ENCODE measurements at places on chromosomes 5 and 9.

- DNase-seq = no peak
Measured at GRCh38 chr9:38226491-38226951, 157.5 kb upstream of the SHB start.

GRCh38 chr9:5531101-5531882 lies 21.0 kb downstream of the PDCD1LG2 start:
- no peak for DNase-seq

DNA sequence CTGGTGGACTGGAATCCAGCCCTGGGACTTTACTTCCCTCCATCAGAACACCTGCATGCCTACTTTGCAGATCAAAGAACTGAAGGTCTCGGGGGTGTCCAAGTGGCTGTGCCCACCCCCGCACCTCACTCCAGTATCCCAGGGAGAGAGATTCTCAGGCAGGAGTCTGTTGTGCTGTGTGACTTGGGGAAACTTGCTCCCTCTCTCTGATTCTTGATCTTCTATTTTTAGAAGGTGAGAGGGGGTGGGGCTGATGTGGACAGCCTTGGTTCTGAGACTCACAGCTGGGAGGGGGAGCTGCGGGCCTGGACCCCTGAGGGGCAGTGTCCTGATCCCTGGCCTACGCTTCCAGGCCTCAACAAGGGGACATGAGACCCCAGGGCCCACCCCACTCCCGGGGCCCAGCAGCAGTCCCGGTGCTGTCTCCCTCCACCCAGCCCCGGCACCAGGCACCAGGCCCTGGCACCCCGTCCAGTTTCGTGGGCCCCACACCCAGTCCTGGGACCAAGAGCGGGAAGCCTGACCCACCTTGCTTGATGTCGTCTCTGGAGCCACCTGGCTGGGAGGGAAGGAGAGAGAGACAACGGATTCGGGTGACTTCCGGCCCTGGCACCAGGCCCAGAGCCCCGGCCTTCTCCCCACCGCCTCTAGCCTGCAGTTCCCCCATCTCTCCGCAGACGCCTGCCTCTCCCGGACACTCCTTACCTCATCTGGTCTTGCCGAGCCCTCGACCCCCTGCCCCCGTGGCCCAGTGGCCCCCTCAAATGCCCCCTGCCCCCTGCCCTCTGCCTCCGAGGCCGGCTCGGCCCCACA lies 74.0 kb upstream of the SPTLC1 start:
- DNase-seq = no peak

DNA sequence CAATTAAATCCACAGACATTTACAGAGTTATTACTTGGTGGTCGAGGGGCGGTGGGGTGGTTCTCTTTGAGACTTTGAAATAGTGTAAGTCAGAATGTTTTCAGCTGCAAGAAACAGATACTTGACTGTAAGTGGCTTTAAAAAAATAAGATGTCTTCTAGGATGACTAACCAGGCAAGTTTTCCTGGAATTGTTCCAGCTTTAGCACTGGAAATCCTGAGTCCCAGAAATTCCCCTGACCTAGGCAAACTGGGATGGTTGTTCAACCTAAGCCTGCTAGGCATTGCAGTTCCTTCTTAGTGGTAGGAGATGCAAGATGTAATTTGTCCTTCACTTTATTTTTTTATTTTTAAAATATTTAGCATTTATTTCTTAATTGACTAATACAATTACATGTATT lies 169.5 kb upstream of the POC5 start:
- no peak for DNase-seq

DNA sequence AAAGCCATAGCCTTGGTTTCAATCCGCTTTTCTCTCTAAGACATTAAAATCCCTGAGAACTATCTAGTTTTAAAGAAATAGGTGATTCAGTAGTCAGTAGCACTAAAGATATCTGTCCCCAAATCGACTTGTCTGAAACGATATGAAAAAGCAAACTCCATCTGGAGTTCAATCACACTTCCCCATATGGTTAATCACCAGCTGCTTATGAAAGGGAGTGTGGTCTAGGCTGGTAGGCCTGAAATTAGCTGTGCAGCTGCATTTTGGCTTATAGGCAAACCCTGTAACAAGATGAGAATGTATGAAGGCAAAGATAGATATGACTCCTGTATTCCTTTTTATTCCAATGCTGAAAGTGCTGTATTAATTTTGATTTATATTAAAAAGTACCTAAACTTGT lies 65.9 kb downstream of the DMRTA1 start:
- no peak for DNase-seq

DNA sequence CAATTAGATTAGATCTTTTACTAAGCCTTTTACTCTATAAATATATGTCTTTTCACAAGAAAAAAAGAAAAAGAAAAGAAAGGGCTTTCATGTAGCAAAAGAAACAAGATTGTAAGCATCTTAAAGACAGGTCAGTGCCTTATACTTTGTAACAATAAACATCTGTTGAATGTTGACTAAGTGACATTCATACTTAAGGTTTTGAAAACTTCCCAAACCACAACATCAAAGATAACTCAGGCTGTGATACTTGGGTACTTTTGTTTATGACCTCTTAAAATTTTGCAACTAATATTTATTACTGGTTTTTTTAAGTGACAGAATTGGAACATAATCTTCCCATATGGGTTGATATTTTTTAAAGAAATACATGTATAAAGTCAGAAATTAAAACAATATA lies 7.4 kb downstream of the GRAMD2B start:
- DNase-seq = no peak

- no peak for DNase-seq
Measured at GRCh38 chr9:908536-909205, 67.2 kb downstream of the DMRT1 start.

DNA sequence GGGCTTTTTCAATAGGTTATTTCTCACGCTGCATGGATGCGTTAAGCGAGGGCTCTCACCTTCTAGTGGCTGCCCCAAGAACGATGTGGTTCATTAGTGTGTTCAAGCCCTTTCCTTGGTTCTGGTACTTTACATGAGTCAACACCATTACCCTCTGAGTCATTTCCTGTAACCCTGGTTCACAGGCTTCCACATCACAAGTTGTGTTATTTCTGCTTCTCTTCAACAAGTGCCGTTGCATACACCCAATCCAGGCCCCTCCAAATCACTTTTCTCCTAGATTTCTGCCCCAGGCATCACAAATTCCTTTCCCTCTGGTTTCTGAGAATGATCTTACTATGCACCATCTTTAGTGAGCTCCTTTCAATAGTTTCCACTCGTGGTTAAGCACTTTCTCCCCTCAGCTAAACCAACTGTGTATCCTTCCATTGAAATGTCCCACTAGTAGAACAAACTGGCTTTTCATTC lies 69.5 kb upstream of the RAD23B start:
- DNase-seq = no peak
